ENCODE measurements at places on chromosomes 1 and 21.

DNA sequence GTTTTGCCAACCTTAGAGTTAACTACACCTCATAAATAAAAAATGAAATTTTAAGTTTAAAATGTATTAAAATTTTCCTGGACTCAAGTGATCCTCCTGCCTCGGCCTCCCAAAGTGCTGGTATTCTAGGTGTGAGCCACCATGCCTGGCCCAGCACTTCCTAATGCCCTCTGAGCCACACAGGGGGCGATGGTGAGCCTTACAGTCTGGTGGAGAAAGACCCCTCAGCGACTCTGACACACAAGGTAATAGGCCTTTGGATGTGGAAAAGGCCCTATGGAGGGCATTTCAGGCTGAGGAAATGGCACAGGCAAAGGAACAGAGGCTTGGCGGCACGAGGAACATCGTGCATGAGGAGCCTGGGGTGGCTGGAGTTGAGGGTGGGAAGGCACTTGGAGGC, 6.7 kb downstream of the CITED4 start:
- DNase-seq: no peak

GRCh38 chr21:31078796-31079195, 40.5 kb upstream of the KRTAP19-8 start:
- peak; percentile 11 for DNase-seq

- no peak for DNase-seq
Measured at GRCh38 chr21:17455028-17455353, 57.9 kb upstream of the CXADR start.

GRCh38 chr1:61386770-61387169, 304.4 kb downstream of the NFIA start:
- no peak for DNase-seq

DNA sequence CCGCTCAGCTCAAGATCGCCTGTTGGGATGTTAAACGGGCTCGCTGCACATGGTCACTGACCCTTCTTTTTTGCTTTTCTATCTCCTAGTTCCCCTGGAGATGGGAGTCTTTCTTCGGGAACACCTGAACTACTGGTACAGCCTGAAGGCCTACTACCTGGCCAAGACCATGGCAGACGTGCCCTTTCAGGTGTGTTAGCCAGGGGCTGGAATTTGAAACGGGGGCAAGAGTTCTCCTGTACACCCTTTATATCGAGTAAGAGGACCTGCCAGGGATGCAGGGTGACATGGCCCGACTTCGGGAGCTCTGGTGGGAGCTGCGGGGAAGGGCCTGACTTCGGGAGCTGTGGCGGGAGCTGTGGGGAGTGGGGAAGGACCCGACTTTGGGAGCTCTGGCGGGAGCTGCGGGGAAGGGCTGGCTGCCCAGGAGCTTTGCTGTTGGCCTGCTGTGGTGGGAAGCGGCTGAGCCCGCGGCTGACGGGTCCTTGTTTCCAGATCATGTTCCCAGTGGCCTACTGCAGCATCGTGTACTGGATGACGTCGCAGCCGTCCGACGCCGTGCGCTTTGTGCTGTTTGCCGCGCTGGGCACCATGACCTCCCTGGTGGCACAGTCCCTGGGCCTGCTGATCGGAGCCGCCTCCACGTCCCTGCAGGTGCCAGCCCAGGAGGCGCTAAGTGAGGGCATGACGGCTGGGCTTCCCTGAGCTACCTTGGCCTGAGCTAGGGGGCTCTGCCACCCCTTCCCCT, 24.0 kb downstream of the TFF3 start:
- DNase-seq: no peak

DNA sequence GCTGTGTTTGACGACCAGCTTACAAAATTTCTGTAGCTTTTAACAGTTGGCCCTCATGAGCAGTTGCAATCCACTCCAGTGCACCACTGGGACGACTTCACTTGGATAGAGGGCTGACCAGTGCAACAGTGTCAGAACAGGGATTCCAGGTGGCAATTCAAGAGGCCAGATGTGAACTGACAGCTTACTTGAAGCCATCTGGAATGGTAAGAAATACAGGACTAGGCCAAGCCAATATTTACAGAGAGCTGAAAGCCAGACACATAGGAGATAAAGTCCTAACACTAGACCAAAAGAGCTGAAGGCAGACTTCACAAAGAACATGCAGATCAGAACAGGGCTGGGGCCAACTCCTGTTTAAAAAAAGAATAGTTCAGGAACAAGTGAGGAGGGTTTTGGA, 93.5 kb upstream of the NFIA start:
- DNase-seq: no peak

- no peak for DNase-seq
Measured at GRCh38 chr21:45531393-45532215, 10.6 kb downstream of the SLC19A1 start.

GRCh38 chr1:41709873-41710272, 208.8 kb downstream of the HIVEP3 start:
- DNase-seq: no peak

- no peak for DNase-seq
Measured at GRCh38 chr1:221743416-221744208, 1.7 kb upstream of the DUSP10 start.

DNA sequence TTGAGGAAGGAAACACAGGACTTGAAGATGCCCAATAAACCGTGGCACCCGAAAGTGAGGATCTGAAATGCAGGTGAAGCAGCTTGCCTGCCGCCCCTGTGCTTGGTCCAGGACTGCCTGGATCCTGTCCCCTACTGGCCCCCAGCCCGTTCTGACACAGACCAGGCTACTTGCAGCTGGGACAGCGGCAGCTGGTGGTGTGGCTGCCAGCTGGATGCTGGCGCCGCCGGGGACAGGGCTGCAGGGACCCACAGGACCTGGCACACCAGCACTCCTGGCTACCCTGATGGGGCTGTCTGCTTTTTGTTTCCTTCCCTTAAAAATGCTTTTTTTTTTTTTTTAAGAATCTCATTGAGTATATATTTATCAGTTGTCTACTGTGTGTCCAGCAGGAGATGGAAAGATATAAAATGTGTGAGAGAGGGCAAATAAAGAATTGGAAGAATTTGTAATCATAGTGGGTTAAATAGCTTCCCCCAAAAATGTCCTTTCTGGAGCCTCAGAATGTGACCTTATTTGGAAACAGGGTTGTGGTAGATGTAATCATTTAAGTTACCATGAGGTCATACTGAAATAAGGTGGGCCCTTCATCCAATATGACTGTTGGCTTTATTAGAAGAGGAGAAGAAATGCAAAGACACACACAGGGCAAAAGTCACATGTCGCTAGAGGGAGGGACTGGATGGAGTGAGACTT, 165.6 kb downstream of the DSCAM start:
- DNase-seq: no peak

GRCh38 chr1:62282909-62283755, 36.1 kb downstream of the KANK4 start:
- no peak for DNase-seq

DNA sequence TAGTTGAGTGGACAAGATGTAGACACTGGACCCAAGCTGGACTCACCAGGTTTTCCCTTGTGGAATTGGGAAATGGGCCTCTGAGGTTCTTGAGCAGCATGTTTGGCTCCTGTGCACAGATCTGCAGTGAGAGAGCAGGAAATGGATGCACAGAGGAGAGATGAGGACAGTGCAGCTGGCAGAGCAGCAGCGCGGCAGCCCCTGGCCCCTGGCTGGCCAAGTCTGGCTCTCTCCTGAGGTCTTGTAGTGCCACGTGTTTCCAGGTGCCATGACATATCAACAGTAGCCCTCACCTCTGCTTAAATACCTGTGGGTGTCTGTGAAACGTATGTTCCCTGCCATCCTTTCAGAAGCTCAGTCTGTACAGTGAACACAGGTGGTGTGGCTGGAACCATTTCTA, 19.2 kb upstream of the BCL10 start:
- DNase-seq: peak; percentile 14

GRCh38 chr1:87588495-87588894, 259.8 kb downstream of the LMO4 start:
- DNase-seq: no peak

DNA sequence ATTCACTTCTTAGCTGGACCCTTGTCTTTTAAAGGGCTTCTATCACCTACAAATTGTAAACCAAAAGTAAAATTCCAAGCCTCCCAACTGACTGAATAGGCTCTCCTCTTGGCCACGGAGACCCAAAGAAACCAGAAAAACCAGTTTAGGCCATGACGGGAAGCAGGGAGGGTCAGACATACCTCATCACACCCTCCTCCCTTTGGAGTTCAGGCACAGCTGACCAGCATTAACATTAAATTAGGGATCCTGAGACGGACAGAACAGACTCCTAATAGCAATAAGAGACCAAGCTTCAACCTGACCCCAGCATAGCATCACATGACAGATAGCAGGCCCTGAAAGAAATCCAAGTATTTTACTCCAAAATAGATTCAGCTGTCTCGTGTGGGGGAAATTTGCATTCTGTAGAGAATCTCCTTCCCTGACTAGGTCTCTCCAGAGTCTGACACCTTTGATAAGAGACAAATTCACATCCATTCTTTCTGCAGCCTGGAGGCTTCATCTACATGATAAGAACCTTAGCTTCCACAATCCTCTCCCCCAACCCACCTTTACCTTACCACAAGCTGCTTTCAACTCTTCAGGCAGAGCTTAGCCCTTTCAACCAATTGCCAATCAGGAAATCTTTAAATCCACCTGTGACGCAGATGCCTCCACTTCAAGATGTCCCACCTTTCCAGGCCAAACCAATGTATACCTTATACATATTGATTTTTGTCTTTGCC, 177.1 kb upstream of the RAB4A start:
- DNase-seq: no peak

DNA sequence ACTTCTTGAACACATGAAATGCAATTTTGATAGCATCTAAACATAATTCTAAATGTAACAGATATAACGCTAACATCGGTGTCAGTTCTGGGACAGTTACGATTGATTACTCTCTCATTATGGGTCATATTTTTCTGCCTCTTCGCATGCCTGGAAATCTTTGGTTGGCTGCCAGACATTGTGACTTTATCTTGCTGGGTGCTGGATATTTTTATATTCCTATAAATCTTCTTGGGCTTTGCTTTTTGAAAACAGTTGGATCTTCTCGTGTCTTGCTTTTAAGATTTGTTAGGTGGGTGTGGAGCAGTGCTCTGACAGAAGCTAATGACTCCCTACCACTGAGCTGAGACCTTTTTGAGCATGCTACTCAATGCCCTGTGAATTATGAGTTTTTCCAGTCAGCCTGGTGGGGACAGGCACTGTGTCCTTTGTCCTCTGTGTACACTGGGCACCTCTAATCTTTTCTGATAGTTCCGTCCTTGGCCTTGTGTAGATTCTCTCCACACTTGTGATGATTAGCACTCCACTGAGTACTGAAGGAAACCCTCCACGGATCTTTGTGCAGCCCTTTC, 28.0 kb upstream of the EDARADD start:
- no peak for DNase-seq

GRCh38 chr1:116847688-116848531, 61.8 kb upstream of the PTGFRN start:
- DNase-seq: peak; percentile 69

DNA sequence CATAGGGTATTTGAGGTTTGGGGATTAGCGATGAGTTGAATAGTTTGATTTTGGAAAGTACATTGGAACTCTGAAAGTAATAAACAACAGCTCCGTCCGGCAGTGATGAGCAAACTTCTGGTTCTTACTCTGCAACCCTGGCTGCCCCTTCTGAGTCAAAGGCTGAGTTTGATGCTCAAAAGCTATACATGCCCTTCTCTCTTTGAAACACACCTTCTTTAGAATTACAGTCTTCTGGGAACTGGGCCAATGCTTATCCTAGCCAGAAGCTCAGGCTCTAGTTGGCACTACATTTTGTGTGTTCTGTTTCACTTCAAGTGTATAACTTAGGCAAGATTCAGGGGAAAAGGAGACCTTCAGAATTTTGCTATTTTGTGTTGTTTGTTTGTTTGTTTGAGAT, 9.3 kb downstream of the AHCYL1 start:
- no peak for DNase-seq

DNA sequence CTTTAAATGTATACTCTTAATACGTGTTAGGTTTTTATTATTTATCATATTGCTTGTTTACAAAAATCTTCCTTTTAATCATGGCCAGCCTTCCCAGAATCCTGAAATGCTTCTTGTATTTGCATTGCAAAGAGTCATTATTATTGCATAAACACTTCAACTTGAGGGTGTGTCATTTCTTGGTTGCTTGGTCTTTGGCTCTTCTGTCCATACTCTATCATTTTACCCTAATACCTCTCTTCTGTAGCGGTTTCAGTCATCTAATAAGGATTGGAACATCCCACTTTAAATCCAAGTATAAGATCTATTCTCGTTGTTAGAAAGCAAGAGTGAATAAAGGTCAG, 200.6 kb upstream of the CACYBP start:
- no peak for DNase-seq

DNA sequence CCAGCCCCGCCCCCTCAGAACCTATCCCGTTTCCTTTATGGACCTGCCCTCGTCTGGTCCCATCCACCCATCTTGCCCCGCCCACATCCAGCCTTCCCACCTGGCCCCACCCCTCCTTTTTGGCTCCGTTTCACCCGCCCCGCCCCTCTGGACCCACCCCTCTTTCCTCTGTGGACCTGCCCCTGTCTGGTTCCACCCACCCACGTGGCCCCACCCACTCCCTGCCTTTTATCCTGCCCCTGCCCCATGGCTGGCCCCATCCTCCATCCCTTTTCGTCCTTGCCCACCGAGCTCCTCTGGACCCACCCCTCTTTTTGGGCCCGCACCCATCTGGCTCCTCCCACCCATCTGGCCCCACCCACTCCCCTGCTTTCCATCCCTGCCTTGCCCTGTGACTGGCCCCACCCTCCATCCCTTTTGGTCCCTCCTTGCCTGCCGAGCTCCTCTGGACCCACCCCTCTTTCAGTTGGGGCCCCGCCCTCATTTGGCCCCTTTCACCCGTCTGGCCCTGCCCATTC, 177.3 kb downstream of the CAMTA1 start:
- no peak for DNase-seq

All from astrocyte (in vitro differentiated cells and primary cell).